Esophagus squamous epithelium (tissue), 5 donors: ENCODE measurements at places on chromosomes 2 and 18.

GRCh38 chr18:48638896-48639771 is 100.3 kb downstream of the CTIF start:
- DNase-seq: no peak

- DNase-seq: no peak
These were observed 92.1 kb downstream of the ACKR3 start for GRCh38 chr2:236661762-236662110.

DNA sequence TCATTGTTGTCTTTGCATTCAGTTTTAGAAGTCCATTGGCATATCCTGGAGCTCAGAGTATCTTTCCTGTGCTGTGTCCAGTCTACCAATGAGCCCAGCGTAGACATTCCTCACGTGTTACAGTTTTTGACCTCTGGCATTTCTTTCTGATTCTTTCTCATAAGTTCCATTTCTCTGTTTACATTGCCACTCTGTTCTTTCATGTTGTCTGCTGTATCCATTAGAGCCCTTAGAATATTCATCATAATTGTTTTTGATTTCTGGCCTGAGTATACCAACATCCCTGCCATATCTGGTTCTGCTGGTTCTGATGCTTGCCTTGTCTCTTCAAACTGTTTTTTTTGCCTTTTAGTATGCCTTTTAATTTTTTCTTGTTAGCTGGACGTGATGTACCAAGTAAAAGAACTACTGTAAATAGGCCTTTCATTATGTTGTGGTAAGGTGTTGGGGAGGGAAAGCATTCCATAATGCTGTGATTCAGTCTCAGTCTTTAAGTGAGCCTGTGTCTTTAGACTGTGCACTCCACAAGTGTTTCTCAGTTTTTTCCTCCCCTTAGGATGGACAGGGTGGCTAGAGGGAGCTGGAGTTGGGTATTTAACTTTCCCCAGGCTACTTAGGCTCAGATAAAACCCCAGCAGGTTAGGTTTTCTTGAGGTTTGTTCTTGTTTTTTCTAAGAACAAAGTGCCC is 35.6 kb downstream of the CEP192 start:
- DNase-seq: no peak

GRCh38 chr18:33606621-33607020 is 28.6 kb downstream of the ASXL3 start:
- no peak for DNase-seq

GRCh38 chr2:80323610-80324009 is 19.1 kb upstream of the LRRTM1 start:
- DNase-seq: no peak

DNA sequence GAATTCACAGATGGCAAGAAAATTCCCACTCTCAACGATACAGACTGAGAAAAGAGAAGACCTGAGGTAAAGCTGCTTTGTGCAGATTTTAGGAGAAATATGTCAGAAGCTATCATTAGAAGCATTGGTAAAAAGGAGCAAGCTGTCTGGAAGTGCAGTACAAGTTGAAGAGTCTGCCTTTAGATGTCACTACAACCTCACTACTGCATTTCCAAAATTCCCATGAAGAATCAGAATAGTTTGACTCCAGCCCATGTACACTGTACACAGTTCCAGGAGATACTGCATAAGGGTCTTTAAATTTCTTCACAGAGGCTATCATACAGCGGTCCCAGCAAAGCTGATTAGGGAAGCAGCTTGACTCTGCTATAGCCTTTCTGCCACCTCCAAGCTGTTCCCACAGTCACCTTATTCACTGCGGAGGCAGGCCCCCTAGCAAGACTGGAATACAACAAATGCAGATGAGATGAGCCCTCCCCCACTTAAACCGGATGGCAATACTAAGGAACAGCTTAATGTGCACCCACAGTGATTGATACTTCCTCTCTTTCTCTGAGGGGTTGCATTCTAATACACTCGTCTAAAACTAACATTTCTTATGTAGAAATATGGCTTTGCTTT is 527.4 kb downstream of the TMEM182 start:
- no peak for DNase-seq

- DNase-seq: no peak
These were observed 381.6 kb downstream of the SUCLG1 start for GRCh38 chr2:84077496-84077895.

GRCh38 chr2:152492911-152493310 is 157.9 kb downstream of the FMNL2 start:
- DNase-seq: no peak

DNA sequence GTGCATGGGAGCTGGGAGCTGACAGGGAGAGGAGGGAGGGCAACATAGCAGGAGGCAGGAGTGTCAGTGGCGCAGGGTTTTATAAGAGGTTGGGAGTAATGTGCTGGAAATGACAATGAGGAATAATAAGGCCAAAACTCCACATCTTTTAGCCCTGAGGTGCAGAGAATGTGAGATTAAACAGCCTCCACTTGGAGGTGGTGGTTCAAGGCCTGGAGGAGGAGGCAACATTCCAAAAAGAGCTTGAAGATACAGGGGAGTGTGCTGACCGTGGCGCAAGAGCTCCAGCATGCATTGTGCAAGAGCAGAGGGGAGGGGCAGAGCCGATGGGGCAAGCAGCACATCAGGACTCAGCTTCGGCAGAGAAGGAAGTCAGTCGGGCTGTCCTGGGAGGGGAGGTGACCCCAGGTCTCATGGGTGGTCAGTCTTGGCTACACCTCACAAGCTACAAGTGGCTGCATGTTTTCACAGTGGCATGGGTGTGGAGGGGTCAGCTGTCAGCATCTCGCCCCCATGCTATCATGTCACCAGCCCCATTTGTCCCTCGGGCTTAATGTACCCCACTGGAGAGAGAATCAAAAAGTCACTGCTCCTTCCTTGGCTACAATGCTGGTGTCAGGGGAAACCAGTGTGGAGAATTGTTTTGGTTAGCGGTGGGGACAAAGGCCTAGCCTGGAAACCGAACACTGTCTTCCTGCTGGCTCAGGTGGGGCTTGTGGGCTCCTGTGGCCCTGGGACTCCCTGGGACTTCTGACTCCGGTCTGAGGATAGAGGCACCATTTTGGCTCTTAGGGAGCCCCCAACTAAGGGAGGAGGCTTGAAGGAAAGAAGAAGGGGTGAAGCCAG is 208.0 kb downstream of the ZFP36L2 start:
- DNase-seq: peak; percentile 21

GRCh38 chr2:182324665-182325064 is 102.2 kb downstream of the PDE1A start:
- DNase-seq: no peak

DNA sequence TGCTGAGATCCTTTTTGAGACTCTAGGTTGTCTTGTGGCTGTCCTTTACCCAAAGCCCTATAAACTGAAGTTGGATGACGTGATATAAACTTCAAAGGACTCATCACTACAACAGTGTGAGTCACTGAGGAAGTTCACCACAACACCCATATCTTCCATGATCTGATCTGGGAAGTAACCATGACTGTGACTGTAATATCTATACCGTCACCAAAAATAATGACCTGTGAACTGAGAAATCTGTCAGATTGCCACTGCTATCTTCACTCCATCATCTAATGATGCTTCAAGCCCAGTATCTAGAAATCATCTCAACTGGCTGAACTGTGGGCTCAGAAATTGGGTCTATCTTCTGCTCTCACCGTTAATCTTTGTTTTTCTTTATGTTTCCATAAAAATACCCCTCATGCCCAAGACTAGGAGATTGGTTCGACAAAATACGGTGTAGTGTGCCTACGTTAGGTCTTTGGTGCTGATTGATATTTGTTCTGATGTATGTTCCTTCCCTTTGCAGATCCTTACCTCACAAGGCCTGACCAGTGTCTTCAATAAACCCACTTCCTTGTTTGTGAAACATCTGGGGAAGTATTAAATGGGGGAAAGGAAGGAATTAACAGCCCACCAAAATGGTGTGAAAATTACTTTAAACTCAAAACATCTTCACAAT is 78.2 kb downstream of the MYL12B start:
- DNase-seq: no peak

- no peak for DNase-seq
These were observed 73.6 kb downstream of the COA5 start for GRCh38 chr2:98534761-98535160.
